ENCODE measurements at places on chromosomes 3 and 15. TPM values are rescaled to one million over a fixed set of nuclear protein-coding genes. Genes with fewer than 3 reads are reported as not detected.

DNA sequence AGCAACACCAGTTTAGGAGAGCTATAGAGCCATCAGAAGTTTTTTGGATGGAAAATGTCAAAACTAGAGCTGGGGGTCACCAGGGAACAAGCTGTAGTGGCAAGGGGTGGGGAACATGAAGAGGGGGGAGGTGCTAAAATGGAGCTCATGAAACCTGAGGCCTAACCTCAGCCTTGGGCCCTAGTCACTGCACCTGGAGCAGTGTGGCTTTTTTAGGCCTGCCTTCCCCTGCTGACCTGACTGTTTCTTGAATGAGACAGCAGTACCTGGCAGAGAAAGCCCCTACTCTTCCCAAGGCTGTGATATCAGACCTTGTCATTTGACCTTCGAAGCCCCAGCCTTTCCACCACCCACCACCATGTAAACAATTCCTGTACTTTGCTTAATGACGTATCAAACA, 383.5 kb downstream of the EPHB1 start:
- no peak for DNase-seq

DNA sequence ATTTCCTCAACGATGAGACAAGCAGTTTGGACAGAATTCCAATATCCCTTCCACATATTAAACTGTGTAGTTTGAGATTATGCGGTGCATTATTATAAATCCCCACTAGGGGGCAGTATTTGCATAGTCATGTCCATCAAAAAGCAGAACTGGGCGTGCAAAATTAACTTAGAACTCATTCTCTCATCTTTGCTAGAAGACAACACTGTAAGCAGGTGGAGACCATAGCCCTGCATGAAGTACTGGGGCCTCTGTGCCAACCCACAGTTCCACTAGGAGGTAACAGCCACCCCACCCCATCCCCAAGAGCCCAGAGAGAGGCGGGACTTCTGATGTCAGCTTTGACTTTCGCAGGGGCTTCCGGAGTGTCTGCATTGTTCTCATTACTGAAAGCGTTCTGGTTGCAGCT, 106.6 kb upstream of the TMC3 start:
- no peak for DNase-seq

DNA sequence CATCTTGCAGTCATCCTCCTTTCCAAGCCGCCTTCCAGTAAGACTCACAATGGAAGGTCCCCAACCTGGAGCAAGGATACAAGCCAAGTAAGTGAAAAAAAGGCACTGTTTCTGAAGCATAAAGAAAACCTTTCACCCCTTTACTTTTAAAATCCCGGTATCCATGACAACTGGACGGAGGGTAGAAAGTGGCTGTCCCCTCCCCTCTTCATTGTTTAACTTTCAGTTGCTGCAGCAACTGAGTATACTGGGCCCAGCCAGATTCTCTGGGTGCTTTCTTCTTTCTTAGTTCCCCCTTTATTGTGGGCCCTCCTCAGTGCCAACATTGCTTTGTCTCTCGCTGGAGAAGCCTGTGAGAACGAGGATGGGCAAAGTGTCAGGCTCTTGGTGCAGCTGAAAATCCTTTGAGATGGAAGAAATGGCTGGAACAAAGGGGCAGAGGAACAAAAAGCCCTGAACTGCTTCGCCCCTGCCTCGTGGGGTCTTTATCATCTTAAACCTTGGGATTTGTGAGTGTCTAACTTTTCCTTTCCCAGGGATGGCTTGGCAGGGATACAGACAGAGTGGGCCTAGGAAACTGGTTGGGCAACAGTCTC, 224.0 kb upstream of the RGMA start:
- DNase-seq, result no peak

GRCh38 chr15:63860155-63860554, 26.4 kb upstream of the HERC1 start:
- DNase-seq, result no peak

DNA sequence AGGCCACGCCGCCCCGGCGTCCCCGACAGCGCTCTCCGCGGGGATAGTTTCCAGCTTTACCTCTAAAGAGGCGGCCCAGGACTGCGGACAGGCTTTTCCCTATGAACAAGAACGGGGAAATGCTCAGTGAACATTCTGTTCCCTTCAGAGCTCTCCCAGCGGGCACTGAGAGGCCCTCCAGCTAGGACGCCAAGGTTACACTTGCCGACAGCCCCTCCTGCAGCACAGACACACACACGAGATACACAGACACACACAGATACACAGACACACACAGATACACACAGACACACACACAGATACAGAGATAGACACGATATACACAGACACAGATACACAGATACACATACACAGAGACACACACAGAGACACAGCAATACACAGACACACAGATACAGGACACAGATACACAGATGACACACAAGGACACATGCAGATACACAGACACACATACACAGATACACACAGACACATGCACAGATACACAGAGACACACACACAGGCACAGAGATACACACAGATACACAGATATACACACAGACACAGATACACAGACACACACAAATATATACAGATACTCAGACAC, 533 bp upstream of the OCA2 start:
- no peak for DNase-seq

DNA sequence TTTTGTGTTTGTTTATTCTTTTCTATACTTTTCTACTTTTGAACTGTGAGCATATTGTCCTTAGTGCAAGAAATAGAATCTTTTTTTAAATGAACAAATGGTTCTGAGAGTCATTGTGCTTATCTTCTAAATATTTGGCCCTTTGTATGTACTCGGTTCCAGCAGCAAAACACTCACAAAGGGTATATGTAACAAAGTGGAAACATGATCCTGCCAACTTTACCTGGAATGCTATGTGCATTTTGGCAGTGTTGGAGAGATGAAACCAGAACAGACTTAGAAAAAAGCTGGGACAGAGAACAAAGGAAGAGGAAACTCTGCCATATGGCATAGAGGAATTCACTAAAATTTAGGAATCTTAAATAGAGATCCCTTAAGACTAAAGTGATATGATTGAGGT, 150.1 kb downstream of the FGF12 start:
- no peak for DNase-seq

GRCh38 chr3:149000206-149000745, 8.9 kb downstream of the GYG1 start:
- DNase-seq, result no peak

GRCh38 chr15:77753281-77753873, 120.7 kb upstream of the LINGO1 start:
- no peak for DNase-seq

DNA sequence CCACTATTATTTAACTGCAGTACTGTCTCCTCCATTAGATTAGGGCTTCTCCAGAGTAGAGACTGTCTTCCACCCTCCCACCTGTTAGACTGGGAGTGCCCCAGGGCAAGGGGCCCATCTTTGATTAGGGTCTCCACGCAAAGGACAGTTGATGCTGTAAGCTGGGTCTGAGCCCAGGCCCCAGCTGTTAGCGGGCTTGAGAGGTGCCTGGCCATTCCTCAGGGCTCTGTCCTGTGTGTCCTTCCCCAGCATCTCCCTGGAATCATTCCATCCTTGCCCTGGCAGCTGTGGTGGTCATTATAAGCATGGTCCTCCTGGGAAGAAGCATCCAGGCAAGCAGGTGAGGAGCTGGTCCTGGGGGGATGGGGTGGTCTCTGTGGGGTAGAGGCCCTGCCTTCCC, 6.1 kb downstream of the SLC51B start:
- DNase-seq, result no peak

GRCh38 chr3:6448011-6448410, 412.9 kb upstream of the GRM7 start:
- no peak for DNase-seq

B3GALNT1 gene
- 4.5 TPM for total RNA-seq

CHL1 gene
- total RNA-seq, result 34.8 TPM

Measured in breast epithelium (tissue), 4 donors.